Activated effector memory CD4-positive, alpha-beta T cell treated with Interleukin-2 at 50 U/mL for 16 hours (primary cell): ENCODE measurements at places on chromosomes 6 and 20.

DNA sequence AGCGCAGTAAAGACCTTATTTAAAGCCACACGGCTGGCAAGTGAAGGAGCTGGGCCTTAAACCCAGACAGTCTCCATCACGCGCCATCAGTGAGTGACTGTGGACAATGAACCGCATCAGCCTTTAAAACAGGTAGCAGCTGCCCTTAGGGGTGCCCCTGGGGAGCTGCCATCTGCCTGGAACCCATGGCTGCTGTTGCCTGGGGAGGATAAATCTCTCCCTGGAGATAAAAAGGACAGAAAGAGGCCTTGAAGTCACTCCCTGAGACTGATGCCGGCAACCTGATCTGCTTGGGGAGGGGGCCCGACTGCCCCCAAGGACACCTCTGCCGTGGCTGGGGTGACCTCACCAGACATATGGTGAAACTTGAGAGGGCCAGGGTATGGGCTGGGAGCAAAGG lies 73.5 kb downstream of the PREX1 start:
- no peak for DNase-seq

DNA sequence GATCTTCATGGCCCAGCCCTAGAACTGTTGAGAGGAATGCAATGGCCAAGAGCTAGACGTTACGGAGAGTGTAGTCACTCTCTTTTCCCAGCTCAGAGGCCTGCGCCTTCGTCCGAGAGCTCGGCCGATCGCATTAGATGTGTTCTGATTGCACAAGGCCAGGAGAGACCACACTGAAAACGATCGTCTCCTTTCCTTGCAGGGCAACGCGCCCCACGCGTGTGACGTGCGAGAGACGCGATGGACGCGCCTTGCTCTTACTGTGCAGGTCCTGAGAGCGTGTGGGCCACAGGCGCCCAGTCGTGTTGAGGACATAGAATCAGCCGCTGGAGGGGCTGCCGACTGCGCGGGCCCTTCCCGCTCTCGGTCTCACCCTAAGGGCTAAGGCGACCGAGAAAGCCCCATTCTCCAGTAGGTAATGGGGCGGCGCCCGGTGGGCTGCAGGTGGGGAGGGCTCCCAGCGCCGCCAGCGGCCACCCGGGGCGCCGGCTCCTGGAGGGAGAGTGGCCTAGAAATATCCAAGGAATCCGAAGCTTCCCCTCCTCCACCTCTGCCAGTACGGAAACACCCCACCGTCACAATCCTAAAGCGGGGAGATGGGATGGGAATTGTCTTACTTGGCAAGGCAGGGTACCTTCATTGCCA lies 26.9 kb downstream of the TFAP2B start:
- no peak for DNase-seq

GRCh38 chr6:165717732-165718465 lies 54.9 kb upstream of the PDE10A start:
- DNase-seq, result no peak

GRCh38 chr6:139967497-139967896 lies 593.0 kb upstream of the CITED2 start:
- DNase-seq, result no peak
